ENCODE measurements at places on chromosomes 2 and 18.

GRCh38 chr18:34859496-34859895, 149.4 kb downstream of the DTNA start:
- no peak for DNase-seq

DNA sequence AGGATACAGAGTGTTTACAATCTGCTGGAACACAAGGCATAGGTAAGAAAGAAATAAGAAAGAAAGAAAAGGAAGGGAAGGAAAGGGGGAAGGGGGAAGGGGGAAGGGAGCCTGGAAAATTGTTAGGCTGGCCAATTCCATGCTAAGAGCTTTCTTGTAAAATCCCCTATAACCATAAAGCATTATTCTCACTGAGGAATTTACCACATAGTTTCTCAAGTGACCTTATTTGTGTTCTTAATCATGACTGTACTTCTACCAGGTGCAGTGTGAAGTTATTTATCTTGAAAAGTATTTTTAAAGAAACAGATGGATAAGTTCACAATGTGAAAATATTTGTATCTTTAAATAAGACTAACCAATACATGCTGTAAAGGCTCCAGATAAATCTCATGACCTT, 39.2 kb upstream of the KIDINS220 start:
- no peak for DNase-seq

DNA sequence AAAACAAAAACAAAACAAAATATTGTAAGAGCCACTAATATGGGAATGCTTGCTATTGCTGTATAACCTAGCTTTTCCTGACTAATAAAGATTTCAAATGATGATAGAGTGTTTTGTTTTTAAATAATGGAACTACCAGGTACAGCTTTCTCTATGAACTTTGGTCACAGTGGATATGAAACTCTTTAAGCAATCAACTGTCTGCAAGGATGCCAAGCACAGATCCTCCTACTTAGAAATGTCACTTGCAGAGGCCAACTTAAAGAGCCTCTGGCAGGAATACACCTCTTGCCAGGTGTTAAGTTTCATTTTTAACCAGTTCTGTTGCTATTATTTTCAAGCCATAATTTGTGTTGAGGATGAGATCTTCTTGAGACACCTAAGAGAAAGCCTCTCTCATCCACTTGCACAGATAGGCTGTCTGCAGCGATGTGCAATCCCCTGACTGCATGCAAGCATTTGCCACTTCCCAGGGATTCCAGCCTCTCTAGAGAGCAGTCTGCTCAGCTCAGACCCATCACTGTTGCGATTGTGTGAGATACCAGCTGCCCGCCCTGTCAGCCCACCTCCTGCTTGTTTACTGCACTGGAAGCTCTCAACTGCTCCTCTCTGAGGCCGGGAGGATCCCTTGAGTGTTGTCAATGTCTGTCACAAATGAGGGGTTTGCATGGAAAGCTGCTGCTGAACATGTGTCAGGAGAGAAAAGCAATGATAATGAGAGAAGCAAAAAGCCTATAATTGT, 86.1 kb upstream of the SCG2 start:
- no peak for DNase-seq

DNA sequence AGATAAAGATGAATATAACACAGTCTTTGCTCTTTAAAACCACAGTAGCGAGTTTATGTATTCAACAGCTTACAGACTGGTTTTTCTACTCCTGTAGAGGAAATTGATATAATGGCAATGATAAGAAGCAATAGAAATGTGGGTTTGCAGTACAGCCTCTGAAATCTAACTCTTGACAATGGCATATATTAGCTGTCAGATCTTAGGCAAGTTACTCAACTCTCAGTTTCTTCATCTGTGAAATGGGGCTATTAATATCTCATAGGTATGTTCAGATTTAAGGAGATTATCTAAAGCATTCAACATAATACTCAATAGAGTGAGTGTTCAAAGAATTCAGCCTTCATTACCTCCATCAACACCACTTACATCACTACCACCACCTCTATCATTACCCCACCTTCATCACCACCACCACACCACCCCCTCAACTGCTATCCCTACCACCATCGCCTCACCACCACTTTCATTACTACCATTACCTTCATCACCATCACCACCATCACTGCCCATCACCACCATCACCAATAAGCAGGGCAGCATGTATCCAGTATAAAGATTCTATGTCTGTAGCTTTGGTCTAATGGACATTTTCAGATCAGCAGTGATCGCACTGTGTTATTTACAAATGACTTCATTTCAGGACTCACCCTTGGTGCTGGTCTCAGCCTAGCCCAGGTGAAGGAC, 22.7 kb downstream of the AOX1 start:
- no peak for DNase-seq

- DNase-seq, result no peak
Observed at GRCh38 chr2:37779139-37779538, 107.7 kb upstream of the CDC42EP3 start.

DNA sequence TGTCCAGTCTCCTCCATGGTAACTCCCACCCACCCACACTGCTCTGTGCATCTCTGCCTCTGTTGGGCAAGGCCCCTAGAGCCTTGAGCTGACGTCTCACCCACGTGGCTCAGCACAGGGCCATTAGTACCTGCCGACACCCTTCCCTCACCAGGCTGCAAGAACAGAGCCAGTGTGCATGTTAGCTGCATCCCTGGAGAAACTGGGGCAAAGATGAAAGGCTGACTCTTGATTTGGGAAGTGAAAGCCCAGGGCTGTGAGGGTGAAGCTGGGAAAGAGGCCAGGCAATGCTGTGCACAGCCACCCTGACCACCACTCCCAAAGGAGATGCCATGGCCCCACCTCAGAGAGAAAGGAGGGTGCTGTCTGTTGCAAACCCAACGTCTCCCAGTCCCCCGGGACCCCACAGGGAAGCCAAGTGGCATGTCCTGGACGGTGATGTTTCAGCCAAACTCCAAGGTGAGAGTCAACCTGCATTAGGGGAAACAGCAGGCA, 20.0 kb upstream of the HPCAL1 start:
- no peak for DNase-seq

GRCh38 chr18:5500158-5500939, 43.4 kb downstream of the EPB41L3 start:
- DNase-seq, result no peak

DNA sequence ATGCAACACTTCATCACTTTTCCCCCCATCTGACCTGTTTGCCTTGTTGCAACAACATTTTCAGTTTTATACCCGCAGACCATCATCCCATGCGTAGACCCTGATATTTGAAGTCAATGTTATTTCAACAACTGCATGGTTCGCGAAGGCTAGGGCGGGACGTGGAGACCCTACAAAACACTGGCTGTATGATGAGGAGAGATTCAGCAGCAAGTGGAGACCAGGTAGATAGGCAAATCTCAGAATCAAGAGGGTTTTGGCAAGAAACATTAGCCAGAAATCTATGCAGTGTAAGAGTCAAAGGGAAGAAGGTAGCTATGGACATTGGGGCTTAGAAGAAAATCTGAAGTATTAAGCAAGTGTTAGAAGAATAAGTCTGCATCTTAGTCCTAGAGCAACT, 42.4 kb upstream of the SPAG16 start:
- no peak for DNase-seq

DNA sequence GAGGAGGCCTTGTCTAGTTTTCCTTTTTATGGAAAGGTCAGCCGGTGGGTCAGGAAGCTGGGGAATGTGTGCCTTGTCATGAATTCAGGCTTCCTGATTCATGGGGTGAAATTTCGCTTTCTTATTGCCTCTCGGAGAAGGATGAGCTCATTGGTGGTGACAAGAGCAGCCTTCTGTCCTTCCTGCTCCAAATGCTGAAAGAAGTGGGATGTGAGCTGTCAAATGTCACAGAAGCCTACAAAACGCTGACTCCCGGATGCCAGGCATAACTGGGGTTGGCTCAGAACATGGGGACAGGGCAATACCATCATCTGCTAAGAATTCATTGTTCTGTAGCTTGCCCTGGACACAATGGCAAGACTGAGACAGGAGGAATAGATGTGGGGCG, 55.8 kb upstream of the FAM136A start:
- no peak for DNase-seq

DNA sequence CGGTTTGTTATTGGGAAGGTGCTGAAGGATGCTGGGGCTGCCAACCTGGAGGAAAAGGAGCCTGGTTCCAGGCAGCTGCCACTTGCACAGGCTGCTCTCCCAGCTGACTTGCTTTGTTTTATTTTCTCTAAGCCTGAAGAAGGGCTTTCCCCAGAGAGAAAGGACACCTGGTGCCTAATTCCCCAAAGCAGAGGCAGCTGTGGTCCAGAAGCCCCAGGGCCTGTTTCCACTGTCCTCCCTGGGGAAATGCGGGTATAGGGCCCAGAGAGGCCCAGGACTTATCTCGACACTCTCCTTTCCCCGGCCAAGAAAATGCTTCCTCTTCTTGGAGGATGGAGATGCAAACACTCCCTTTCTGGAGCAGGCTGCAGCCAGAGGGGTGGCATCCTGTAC, 30.1 kb downstream of the INO80C start:
- no peak for DNase-seq

- no peak for DNase-seq
Observed at GRCh38 chr18:48813833-48814489, 136.8 kb downstream of the SMAD7 start.

GRCh38 chr2:178998539-178998938, 51.4 kb downstream of the CCDC141 start:
- no peak for DNase-seq

GRCh38 chr2:202278944-202279343, 13.4 kb downstream of the NOP58 start:
- DNase-seq, result no peak

GRCh38 chr2:28684142-28684858, 67.3 kb upstream of the PPP1CB start:
- no peak for DNase-seq

- DNase-seq, result no peak
Observed at GRCh38 chr2:116586328-116586689, 1228.2 kb upstream of the DDX18 start.

- no peak for DNase-seq
Observed at GRCh38 chr2:176165370-176166050, 8.4 kb downstream of the HOXD3 start.

- no peak for DNase-seq
Observed at GRCh38 chr2:240967681-240968621, 30.5 kb upstream of the SNED1 start.

- DNase-seq, result no peak
Observed at GRCh38 chr2:109349503-109350465, 220.8 kb downstream of the SH3RF3 start.

DNA sequence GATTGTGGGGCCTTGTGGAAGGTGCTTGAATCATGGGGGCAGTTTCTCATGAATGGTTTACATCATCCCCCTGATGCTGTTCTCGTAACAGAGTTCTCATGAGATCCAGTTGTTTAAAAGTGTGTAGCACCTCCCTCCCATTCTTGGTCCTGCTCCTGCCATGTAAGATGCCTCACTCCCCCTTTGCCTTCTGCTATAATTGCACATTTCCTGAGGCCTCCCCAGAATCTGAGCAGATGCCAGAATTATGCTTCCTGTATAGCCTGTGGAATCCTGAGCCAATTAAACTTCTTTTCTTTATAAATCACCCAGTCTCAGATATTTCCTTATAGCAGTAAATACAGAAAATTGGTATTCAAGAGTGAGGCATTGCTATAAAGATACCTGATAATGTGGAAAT, 15.6 kb upstream of the WDR75 start:
- DNase-seq, result no peak

DNA sequence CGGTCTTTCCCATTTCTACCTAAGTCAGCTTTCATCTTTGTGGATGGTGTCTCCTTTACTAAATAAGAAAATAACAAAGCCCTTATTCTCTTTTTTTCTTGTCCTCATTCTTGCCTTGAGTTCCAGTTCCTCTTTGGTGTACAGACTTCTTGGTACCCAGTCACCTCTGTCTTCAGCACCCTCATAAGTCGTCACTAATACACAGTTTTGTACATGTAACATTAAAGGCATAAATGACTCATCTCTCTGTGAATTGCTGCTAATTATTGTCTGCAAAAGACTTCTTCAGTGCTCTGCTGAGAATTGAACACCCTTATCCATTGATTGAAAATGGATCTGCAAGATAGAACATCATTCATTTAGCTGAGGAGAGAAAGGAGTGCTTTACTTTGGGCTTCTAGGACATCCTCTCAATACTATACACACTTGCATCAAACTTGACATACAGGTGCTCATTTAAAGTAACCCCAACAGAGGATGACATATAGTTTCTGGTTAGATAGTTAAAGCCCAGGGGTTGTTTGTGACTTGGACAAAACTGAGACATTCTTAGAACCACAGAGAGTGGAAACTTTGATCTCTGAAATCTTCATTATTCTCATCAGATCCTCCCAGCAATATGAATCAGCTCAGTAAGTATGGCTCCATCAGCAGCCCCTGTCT, 97.0 kb downstream of the XRCC5 start:
- no peak for DNase-seq

DNA sequence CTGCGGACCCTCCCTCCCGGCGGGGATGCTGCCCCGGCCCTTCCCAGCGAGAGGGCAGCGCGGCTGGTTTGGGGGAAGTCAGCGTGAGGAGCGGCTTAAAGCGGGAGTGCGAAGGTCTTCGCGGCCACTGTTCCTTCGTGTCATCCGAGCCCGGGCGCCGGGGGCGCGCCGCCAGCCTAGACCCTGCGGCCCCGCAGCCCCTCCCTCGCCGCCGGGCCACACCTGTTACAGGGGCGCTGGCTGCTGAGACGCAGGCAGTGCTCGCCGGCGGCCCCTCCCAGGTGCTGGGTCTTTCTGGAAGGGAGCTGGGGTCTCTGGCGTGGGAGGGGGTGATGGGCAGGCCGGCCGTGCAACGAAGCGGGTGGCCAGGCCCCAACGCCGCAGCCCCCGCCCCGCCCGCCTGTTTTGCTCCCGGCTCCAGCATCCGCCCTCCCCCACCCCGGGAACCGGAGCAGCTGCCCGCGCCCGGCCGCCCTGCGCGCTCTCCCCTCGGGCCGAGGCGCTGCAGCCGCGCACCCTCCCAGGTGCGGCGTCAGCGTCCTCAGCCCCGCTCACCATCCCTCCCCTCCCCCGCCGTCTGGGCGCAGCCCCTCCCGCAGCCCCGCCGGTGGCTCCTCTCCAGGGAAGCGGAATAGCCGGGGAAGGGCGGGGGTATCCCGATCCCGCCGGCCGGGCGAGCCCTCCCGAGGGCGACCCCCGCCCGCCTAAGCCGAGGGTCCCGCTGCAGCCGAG, 727 bp downstream of the KIF1A start:
- DNase-seq, result no peak

DNA sequence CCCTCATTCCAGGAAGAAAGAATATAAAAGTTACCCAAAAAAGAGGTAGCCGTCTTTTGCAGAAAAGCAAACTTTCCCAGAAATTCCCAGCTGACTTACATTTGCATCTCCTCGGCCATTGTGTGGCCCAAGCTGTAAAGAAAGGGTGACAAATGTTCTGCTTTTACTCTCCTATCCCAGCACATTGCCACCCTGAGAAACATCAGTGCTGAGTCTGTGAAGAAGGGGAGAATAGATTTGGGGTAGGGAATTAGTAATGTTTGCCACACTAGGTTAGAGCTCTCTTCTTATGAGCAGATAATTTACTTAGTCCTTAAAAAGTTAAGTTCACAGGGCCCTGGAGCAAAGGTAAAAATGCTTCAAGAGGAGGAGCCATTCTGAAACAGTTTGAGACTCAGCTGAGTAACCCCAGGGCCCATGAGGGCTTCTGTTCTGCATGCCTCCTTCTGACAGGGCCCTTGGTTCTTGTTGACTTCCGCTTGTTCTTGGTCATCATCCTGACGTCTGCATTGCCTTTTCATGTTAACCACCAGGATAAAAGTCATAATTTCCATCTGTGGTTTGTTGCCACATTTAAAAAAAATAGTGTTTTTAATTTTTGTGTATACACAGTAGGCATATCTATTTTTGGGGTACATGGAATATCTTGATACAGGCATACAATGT, 550.7 kb downstream of the RNF144A start:
- DNase-seq, result no peak
